ENCODE measurements at places on chromosomes 13 and 19.

- no peak for DNase-seq
Measured at GRCh38 chr13:112833551-112834257, 135.3 kb upstream of the MCF2L start.

- DNase-seq: peak; percentile 93
Measured at GRCh38 chr19:17473041-17473440, 2.7 kb downstream of the SLC27A1 start.

- DNase-seq: no peak
Measured at GRCh38 chr19:44992336-44993163, 8.7 kb upstream of the RELB start.

- DNase-seq: no peak
Measured at GRCh38 chr13:45678282-45678681, 23.8 kb upstream of the CBY2 start.

DNA sequence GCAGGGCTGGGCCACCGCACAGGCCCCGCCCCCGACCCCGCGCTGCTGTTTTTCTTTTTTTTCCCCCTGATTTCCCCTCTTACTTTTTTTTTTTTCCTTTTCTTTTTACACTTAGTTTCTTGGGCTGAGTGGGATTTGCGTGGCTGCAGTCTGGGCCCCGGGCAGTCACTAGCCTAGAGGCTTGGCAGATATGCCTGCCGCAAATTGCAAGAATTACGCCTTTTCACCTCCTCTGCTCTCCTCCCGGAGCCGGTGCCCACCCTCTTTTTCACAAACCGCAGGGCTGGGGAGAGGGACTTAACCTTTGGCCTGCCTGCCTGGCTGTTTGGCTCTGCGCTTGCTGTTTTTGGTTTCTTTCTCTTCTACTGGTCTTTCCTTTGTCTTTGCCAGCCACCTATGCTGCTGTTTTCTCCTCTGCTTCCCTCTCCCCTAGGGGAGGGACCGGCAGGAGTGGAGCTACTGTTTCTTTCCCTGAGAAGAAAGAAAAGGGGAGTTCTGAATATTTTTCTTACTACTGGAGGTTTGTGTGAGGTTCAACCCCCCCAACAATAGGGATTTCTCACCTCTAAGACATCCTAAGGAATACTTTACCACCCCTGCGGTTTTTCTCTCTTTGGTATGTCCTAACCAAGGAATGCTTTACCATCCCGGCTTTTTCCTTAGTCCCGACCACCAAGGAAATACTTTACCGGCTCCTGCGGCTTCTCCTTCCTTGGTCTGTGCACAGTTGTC is 11.0 kb downstream of the ZNF552 start:
- peak; percentile 97 for DNase-seq

GRCh38 chr13:44373601-44374347 is at the start of gene SERP2:
Gene SERP2, plus strand, starts transcription at chr13:44373824. Its CDS starts 202 bp downstream, at chr13:44374026.
- peak; percentile 11 for DNase-seq

GRCh38 chr13:106503730-106504453 is 31.6 kb downstream of the EFNB2 start:
- no peak for DNase-seq

GRCh38 chr19:45531349-45531748 is 24.1 kb downstream of the VASP start:
- DNase-seq: no peak

GRCh38 chr13:43143591-43143990 is 120.2 kb downstream of the DNAJC15 start:
- no peak for DNase-seq

DNA sequence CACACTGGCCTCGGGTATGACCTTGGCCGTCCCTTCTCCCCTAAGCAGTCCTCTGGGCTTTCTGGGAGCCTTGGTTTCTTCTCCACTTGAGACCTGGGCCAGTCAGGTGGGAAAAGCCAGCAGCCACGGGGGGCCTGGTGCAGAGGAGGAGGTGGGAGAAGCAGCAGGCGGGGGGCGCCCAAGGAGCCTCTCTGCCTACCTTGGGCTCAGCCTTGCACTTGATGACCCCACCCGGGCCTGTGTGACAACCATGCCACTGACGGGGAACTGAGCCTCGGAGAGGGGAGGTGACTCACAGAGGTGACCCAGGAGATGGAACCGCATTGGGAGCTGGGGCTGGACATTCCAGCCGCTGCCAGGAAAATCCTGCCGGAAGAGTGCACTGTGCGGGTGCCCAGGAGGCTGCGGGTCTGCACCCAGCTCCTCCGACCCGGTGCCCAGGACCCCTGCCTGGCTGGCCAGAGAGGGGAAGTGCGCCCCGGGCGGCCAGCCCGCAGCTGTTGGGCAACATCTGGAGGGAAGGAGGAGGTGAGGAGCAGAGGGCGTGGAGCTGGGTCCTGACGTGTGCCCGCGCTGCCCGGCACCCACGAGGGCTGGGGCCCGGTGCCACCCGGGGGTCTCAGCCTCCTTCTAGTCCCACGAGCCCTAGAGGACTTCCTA is 23.4 kb upstream of the SLC7A10 start:
- no peak for DNase-seq

DNA sequence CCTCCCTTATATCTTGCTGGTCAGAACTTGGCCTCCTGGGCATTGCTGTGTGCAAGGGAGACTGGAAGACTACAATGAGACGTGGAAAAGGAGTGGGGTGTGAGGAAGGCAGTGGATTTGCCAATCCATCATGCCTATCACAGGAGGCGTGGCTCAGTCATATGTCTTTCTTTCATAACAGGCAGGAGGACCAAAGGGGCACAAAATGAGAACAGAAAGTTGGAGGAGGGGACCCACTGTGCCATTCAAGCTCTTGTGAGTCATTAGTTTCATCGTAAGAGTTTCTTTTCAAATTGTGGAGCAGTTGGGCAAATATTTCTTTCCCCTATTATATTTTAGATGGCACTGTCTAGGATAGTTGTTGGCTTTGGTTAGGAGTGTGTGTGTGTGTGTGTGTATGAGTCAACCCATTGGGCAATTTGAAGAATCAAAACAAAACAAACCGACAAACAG is 471.5 kb downstream of the TSHZ3 start:
- no peak for DNase-seq

GRCh38 chr19:34351382-34351826 is 13.6 kb upstream of the GPI start:
- no peak for DNase-seq

- peak; percentile 30 for DNase-seq
Measured at GRCh38 chr19:30488191-30488590, 116.0 kb downstream of the ZNF536 start.

DNA sequence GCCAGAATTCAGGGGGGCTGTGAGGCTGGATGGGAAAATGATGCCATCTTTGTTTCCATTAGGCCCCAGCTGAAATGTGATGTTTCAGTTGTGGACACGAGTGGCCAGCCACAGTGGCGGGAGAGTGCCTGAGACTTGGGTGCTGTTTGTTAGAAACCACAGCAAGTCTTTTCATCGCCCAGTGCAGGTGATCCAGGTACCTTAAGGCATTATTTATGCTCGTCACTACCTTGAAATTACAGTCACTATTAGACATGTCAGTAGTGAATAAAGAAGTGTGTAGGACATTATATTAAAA is 82.5 kb upstream of the TM9SF2 start:
- no peak for DNase-seq

GRCh38 chr13:103716718-103717117 is 650.5 kb upstream of the SLC10A2 start:
- no peak for DNase-seq

DNA sequence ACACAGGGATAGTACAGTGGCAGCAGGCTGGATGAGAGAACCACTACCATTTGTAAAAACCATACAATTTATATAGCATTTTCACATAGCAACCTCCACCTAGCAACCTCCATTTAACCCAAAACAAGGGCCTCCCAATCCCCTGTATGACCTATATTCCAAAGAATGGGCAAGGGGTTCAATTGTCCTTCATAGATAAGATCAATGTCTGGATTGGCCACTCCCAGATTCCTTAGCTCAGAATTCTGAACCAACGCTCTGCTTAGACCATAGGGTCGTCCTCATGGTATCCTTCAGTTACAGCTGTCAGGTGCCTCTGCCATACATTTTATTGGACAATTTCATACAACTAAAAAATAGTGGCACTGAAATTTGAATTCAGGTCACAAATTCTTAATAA is 166.2 kb downstream of the KCTD12 start:
- no peak for DNase-seq

- no peak for DNase-seq
Measured at GRCh38 chr19:28301961-28302360, 911.0 kb downstream of the UQCRFS1 start.

- no peak for DNase-seq
Measured at GRCh38 chr19:35609851-35610353, 2.6 kb upstream of the HAUS5 start.

GRCh38 chr13:24313439-24313838 is 4.1 kb downstream of the C1QTNF9 start:
- peak; percentile 12 for DNase-seq

DNA sequence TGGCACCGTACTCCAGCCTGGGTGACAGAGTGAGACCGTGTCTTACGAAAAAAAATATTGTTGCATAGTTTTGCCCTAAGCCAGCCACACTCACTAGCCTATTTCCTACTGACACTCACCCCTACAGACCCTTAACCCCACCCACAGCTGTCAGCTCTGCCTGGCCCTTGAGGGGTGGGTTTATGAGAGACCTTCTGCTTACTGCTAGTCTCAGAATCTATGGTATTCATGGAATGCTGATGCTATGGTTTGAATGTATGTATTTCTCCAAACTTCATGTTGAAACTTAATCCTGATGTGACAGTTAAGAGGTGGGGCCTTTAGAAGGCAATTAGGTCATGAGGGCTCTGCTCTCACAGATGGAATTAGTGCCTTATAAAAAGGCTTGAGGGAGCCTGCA is 79.2 kb upstream of the LRCH1 start:
- DNase-seq: no peak

GRCh38 chr13:85314686-85315085 is 484.5 kb downstream of the SLITRK6 start:
- no peak for DNase-seq

- DNase-seq: no peak
Measured at GRCh38 chr13:23788459-23788858, 100.7 kb downstream of the MIPEP start.

GRCh38 chr13:97780486-97780885 is 173.0 kb upstream of the IPO5 start:
- no peak for DNase-seq

DNA sequence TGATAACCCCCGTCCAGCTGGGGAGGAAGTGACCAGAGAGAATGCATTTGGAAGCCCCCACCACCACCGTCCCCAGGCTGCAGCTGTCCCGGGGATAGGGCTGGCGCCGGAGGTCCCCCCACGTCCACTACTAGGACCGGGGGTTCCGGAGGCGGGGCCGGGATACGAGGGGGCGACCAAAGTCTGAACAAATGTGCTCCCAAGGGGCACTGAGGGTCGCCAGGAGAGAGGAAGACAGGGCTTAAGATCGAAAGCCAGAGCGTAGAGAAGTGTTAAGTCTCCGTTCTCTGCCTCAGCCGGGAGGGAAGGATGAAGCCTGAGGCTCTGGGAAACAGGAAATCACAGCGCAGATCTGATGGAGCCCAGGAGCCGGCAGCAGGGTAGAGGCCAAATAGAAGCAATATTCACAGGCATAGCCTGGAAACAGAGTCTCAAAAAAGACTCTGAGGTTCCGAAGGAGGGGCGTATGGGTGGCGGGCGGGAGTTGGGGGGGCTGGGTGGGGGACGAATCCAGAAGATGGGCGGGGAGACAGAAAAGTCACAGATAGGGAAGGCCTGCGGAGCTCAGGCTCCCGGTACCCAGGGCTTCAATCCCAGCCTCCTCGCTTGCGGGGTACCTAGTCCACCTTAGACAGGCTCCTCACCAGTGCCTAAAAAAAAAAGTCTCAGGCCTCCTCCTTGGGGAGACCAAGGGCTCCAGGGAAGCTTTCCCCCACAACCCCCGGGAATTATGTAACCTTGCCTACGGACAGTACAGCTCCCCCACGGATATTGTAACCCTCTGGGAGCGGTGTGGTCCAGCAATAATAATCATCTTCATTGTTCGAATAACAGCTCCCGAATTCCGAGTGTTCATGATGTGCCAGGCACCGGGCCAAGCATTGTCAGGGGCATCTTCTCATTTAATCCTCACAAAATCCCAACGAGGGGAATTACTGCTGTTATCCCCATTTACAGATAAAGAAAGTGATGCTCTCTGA is 1.1 kb upstream of the ERF start:
- DNase-seq: peak; percentile 46

GRCh38 chr13:77118134-77118533 is 91.2 kb upstream of the FBXL3 start:
- no peak for DNase-seq

- DNase-seq: no peak
Measured at GRCh38 chr13:101217086-101217485, 199.2 kb downstream of the NALCN start.

GRCh38 chr13:81133066-81133465 is 792.1 kb upstream of the SPRY2 start:
- no peak for DNase-seq

DNA sequence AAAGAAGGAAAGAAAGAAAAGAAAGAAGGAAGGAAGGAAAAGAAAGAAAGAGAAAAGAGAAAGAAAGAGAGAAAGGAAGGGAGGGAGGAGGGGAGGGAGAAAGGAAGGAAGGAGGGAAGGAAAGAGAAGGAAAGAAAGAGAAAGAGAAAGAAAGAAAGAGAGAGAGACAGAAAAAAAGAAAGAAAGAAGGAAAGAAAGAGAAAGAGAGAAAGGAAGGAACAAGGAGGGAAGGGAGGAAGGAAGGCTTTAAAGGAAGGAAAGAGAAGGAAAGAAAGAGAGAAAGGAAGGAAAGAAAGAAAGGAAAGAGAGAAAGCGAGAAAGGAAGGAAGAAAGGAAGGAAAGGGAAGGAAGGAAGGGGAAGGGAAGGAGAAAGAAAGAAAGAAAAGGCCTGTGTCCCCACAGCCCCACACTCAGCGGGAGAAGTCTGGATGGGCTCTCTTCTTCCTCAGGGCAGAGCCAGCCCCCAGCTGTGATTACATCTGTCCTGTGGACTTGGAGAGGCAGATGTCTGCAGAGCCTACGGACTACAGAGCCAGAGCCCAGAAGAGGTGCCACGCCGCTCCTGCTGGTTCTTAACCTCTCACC is 9.6 kb downstream of the PTPRH start:
- DNase-seq: no peak

GRCh38 chr19:54464044-54464629 is 559 bp upstream of the LENG9 start:
- peak; percentile 49 for DNase-seq

GRCh38 chr19:35032356-35032865 is 2.1 kb downstream of the SCN1B start:
- no peak for DNase-seq

GRCh38 chr13:46834657-46835056 is 37.7 kb upstream of the ESD start:
- DNase-seq: no peak

DNA sequence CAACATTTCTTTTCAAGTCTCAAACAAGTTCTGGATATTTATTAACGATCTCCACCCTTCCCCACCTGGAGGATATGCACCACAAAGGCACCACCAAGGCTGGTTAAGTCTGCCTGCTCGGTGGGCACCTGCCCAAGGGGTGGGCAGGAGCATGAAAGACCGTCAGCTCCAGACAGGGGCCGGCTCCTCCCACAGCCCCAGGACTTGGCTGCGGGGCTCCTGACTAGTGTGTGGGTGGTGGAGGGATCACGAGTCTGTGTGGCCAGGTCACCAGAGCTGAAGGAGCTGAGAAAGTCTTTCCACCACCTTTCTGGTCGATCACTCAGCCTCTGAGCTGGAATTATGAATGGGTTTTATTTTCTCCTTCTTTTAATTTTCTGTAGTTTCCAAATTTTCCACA is 7.8 kb downstream of the SLC7A1 start:
- no peak for DNase-seq

- no peak for DNase-seq
Measured at GRCh38 chr13:75469047-75469446, 12.9 kb downstream of the TBC1D4 start.

All from AG10803 (cell line).